Nucleus accumbens (tissue), 56 donors: ENCODE measurements at places on chromosomes 5 and 9.

DNA sequence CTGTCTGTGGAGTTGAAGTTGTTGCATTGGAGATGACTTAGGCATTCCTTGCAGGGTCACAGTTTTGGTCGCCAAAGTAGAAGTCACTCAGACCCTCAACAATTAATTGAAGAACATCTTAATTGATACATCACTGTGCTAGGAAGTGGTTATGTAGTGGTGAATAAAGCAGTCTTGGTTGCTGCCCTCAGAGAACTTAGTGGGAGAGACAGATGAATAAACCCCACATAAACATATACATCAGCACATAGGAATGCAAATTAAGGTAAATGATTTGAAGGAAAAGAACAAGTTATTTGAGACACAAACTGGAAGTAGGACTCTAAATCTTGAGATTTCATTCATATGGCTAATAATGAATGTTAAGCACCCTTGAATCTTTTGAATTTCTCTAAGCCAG lies 25.7 kb downstream of the FAM174A start:
- DNase-seq = no peak

DNA sequence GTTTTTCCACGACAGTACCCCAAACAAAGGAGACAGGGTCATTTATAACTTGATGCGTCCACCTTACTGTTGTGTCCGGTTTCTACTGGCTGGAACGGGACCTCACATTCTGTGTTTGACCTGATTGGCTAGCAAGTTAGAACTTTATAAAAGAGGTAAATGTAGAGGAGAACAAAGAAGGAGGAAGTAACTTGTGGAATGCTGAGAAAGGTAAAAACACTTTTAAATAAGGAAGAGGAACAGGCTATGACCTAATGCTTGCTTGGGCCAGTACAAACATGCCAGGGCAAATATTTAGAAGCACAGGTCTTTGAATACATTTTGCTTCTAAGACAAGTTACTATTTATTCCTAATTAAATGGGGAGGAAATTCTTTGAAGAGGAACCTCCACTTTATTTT lies 251.6 kb downstream of the KIAA0825 start:
- DNase-seq = no peak

- DNase-seq = no peak
Measured at GRCh38 chr9:27504259-27504658, 19.8 kb upstream of the IFNK start.

- DNase-seq = peak; percentile 60
Measured at GRCh38 chr9:97411789-97412625, at the start of gene TDRD7. TDRD7 (plus strand) TSS chr9:97412096; CDS start chr9:97428466, 16,370 bp downstream.

GRCh38 chr9:85151162-85151561 lies 481.6 kb downstream of the NTRK2 start:
- no peak for DNase-seq

DNA sequence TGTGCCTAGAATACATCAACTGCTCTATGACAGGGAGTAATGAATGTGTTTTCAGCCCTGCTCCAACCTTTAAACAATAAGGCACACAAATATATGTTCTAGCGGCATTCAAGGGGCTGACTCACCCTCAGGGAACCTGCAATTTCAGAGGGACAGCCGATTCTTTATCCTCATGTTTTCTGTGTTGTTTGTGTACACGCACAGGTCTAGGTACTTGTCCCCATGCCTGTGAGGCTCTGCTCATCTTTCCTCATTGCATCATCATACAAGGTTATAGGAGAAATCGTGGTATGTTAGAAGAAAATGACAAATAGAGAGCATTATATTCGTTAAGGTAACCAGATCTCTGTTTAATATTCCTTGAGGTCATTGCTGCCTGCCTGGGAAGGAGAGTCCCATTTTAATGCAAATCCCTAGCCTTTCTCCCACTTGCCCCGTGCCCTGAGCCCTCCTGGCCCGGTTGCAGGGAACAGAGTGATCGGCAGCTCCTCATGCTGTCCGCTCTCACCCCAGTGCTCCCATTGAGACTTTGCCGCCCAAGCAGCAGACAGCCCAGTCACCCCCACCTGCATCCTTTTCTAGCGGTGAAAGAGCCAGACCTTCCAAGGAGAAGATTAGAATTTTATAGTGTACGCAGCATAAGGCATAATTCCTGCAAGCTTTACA lies 14.6 kb downstream of the MAP1B start:
- no peak for DNase-seq

DNA sequence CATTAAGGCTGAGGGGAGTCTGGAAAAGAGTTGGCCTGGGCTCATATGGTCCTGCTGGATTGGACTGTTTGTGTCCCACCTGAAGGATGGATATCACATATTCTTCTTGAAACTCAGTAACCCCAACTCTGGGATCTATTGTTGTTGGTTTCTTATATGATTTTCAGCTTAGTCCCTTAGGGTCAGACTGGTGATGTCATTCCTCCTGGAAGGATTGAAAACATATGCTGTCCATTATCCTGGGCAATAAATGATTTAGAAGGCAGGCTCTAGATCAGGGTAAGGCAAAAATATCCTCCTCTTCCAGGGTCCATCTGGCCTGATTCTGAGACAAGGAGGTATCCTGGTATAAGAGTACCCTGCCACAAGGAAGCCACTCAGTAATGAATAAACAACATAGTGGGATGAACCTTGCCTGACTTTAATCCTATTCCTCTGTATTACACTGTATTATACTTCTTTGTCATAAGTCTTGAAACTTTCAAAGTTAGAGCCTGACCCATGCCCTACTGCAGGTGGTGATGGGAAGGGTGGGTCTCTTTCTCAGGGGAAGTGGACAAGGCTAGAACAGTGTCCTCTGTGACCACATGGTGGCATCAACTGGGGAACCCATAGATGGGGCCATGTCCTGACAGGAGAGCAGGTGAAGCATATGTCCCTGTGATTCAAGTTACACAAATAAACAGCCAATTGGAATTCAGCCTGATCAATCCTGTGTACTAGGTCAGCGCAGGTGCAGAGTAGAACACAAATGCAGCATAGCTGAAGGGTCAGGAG lies 454.4 kb upstream of the TRPC7 start:
- DNase-seq = no peak

DNA sequence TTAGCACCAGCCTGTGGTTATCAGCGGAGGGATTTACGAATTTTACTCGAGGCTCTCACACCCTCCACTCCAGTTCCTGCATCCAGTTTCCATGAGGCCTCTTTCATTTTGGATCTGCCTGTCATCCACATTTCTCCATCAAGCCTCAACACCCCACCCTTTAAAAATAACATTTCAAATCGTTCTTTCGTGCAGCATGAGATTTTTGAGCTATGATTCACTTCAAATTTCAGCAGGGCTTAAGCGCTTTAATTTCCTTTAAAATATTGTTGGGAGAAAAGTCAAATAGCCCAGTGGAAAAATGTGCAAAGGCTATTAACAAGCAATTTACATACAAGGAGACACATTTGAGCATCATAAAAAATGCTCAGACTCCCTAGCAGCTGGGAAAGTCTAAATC lies 103.2 kb downstream of the MSX2 start:
- DNase-seq = no peak

DNA sequence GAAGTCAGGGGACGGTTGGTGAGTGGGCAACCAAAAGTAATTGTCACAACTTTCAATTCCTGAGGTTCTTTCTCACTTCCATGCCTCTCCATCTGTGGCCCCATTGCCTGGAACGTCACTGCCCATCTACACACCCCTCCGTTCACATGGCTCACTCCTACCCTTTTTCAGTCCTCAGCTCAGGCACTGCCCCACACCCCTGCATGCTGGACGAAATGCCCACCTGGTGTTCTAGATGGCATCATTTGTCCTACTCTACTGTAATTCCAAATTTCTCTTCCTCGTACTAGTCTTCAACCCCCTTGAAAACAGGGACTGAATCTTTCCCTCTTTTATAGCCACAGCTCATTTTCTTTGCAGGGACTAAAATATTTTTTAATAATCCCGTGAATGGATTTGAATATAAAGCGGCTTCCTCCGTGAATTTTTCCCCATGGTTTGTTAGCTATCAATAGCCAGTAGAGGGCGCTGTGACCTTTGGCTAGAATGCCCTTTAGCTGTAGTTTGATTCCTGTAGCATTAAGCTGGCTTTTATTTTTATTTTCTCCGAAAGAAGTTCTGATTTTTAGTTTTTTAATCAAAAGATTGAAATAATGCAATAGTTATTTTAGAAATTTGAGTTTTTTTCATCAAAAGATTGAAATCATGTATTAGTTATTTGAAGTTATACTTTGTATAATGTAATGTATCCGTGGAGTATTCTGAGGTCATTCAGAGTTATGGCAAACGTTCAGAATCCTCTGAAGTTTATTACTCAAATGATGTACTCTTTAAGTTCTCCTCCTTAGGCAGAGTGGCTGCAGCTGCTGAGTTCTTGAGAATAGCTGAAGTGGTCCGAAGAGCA lies 232.1 kb downstream of the SH3GL2 start:
- DNase-seq = no peak

- no peak for DNase-seq
Measured at GRCh38 chr5:110333384-110333783, 393.1 kb downstream of the TMEM232 start.

DNA sequence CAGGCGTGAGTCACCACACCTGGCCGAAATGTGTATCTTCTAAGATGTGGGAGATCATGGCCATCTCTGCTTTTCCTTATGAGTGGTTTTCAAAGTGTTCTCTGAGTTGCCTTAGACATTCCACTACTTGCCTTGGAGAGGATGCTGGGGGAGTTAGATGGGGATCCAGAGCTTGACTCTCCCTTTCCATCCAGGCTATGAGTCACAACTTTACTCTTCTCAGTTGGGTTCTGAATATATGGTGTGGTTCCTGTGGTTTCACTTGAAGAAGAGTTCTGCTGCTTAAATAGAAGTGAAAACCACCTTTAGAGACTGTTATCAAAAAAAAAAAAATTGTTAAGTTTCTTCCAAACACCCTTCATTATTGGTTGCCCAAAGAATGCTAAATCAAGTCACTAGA lies 217.6 kb downstream of the ZNF608 start:
- no peak for DNase-seq

- no peak for DNase-seq
Measured at GRCh38 chr5:61809651-61810050, 477.6 kb downstream of the ZSWIM6 start.

- no peak for DNase-seq
Measured at GRCh38 chr5:36908544-36909260, 32.1 kb downstream of the NIPBL start.

GRCh38 chr9:80945436-80945835 lies 743.9 kb downstream of the TLE1 start:
- no peak for DNase-seq

GRCh38 chr5:127233590-127233989 lies 57.0 kb upstream of the MEGF10 start:
- no peak for DNase-seq

GRCh38 chr5:168683247-168683926 lies 104.2 kb upstream of the PANK3 start:
- no peak for DNase-seq

GRCh38 chr5:154220625-154221024 lies 30.1 kb downstream of the GALNT10 start:
- DNase-seq = no peak

- no peak for DNase-seq
Measured at GRCh38 chr9:84070590-84070989, 90.0 kb downstream of the RMI1 start.

- DNase-seq = no peak
Measured at GRCh38 chr9:116270546-116270945, 117.0 kb downstream of the PAPPA start.

DNA sequence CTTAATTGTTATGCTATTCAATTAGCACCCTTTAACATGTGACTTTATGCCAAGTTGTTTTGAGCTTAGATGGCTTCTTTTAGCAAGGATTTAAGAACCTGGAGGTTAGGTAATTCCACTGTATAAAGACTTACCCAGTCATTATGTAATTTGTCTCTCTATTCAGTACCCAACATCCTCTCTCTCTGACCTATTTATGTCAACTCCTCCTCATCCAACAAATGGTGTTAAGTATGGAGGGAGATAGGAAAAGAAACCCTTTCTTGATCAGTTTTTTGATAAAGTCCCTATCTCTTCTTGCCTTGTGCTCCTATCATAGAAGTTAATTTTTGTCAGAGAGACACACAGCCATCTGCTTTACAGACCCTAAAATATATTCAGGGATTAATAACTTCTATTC lies 181.2 kb upstream of the GPR151 start:
- no peak for DNase-seq

DNA sequence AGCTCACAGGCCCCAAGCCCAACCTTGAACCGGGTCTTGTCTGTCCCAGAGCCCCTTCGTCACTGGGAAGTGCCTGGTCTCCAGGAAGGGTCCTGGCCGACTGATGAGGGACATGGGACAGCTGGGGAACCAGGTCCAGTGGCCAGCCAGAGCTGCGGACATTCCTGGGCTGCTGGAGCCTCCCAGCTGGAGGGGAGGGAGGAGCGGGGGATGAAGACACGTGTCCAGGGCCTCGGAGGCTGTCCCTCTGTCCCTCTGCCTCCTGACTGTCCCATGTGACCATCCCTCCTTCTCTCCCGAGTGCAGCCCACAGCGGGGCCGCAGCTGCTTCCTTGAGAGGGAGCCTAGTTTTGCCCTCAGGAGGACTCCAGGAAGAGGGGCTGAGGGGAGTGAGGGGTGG lies 41.7 kb upstream of the UBAC1 start:
- no peak for DNase-seq

DNA sequence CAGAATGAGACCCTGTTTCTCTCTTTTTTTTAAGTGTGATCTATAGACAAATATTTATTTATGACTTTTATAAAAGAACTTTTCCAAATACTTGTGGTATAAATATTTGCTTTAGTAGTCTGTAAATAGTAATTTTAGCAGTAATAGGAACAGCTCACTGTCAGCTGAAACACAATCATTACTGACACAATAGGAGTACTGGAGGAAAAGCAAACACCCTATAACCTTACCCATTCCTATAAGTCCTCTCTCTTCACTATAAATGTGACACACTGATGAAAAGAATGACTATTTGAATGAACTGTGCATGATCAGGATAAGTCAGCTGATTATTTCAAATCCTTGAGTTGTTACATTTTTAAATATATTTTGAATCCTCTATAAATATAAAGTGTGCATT lies 72.4 kb downstream of the CDH12 start:
- no peak for DNase-seq

DNA sequence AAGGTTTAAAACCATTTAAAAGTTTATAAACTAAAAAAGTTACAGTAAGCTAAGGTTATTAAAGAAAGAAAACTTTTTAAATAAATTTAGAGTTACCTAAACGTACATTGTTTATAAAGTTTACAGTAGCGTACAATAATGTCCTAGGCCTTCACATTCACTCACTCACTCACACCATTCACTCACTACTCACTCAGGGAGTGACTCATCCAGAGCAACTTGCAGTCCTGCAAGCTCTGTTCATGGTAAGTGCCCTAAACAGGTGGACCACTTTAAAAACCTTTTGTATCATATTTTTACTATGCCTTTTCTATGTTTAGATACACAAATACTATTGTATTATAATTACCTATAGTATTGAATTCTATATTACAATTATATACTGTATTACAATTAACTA lies 190.8 kb upstream of the RASA1 start:
- no peak for DNase-seq

- DNase-seq = no peak
Measured at GRCh38 chr9:128903079-128903461, 17.7 kb upstream of the PHYHD1 start.
